Dorsolateral prefrontal cortex (tissue), 122 donors: ENCODE measurements at places on chromosomes 3 and 15. TPM values are rescaled to one million over a fixed set of nuclear protein-coding genes. Genes with fewer than 3 reads are reported as not detected.

- no peak for DNase-seq
Observed at GRCh38 chr15:39364721-39365120, 216.2 kb upstream of the THBS1 start.

DNA sequence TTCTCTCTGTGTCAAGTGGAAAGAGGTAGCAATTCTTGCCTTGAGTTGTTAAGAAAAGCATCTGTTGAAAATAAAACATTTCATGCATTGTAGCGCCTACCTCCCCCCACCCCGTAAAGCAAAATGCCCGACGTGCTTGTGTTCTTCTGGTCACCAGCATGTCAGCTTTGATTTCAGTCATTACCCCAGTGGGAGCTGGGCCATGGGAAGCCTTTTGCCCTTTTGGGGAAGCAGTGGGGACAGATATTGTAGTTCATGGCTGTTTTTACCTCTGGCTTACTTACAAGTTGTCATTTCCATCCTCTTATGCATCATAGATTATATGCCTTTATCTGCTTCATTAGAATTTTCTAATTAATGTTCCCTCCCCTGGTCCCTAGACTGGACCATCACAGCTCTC lies 328.7 kb downstream of the RYR3 start:
- DNase-seq = no peak

GRCh38 chr3:81816473-81817250 lies 55.2 kb upstream of the GBE1 start:
- DNase-seq = no peak

DNA sequence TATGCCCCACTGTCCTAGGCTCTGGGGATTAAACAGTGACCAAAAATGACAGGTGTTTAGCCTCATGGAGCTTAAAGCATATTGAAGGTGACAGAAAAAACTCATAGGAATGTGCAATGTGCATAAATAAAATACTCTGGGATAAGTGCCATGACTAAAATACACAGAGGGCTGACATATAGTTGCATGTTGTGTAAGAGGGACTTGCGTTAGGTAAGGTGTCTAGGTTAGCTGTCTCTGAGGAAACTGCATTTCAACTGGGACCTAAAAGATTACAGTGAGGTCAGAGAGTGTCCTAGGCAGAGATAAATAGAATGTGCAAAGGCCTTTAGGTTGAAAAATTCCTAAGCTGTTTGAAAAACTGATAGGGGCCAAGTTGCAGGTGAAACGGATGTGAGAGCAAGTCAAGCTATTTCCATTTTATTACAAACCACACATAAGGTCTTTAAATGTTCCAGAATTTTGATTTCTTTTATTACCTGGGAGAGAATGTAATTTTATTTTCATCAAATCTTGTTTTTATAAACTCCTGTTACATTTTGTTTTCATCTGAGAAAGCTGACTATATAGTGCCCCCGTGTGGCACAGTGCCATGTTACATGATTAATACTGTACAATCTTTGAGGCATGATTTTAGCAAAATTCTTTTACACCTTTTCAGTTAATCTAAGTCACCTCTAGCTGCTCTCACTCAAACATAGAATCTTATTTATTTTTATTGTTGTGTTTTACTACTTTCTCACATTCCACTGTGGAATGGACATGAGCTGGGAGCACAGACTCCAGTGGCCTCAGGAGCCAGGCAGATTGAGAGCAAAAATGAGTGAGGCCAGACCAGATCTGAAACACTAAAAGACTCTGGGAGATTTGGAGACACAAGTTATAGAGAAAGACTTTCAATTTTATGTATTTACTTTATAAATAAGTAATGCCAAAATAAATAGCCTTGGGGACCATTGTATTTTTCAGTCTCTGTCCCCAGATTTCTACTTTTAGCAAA lies 259.6 kb upstream of the ZNF717 start:
- no peak for DNase-seq

Gene P2RY14
- total RNA-seq = 2.8 TPM
